Stimulated activated CD4-positive, alpha-beta T cell treated with anti-CD3 and anti-CD28 coated beads, Interleukin-1b, Interleukin-23, amount 100 ng/mL, for 24 hours (primary cell): ENCODE measurements at places on chromosomes 12 and 14.

DNA sequence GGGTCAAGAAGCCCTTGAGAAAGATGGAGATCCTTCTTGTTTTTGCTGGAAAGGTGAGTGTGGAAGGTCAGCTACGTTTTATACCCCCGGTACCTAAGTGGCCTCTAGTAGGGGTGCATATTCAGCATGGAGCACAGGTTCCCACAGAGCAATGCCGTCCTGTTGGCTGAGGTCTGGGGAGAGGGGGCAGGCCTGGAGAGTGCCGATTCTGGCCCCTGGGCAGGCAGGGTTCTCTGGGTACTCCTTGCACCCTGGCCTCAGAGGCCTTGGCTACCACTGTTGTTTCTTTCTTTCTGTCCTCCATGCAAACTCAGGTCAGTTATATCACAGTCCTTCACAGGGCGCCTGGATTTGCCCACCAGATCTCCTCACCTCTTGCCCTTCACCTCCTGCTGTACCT, 8.5 kb downstream of the RBP5 start:
- no peak for DNase-seq

- DNase-seq = no peak
Observed at GRCh38 chr12:38154096-38155019, 162.2 kb upstream of the ALG10B start.

GRCh38 chr12:109421355-109422087, 55.6 kb downstream of the KCTD10 start:
- no peak for DNase-seq

- no peak for DNase-seq
Observed at GRCh38 chr12:40668099-40668529, 24.1 kb upstream of the CNTN1 start.

GRCh38 chr12:951176-951575, 1.7 kb upstream of the RAD52 start:
- DNase-seq = no peak

GRCh38 chr12:5375547-5376295, 56.2 kb upstream of the NTF3 start:
- DNase-seq = no peak

DNA sequence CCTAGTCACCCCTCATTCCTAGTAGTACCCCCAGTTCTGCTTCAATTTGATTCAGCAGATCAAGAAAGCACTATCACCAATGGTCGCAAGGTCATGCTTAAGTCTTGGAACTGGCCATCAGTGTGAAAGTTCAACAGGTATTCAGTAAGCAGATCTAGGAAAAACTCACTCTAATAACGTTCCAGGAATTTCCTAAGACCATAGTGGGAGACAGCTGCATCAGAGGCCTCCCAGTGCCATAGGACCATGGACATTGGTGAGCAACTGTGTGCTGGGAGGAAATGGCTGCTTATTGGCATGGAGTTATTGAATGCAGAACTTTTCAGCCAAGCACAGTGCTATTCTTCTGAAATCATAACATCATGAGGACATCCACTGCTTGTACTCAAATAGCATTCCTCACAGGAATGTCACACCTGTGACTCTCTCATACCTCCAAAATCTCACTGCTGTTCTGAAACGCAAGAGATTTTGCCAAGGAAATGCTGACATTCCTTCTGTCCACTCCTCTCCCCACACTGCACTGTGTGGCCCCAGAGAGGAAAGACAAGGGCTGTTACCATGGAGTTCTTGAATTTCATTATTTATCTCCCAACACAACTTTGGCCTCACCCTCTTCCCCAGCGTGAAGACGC, 30.9 kb upstream of the MDM2 start:
- DNase-seq = no peak

GRCh38 chr14:81401420-81402122, 1.4 kb upstream of the STON2 start:
- no peak for DNase-seq

- DNase-seq = no peak
Observed at GRCh38 chr14:92923744-92924103, 774 bp downstream of the CHGA start.

- no peak for DNase-seq
Observed at GRCh38 chr14:20412411-20412810, 890 bp downstream of the TEP1 start.

- DNase-seq = no peak
Observed at GRCh38 chr14:99700379-99700778, 16.3 kb downstream of the CYP46A1 start.

DNA sequence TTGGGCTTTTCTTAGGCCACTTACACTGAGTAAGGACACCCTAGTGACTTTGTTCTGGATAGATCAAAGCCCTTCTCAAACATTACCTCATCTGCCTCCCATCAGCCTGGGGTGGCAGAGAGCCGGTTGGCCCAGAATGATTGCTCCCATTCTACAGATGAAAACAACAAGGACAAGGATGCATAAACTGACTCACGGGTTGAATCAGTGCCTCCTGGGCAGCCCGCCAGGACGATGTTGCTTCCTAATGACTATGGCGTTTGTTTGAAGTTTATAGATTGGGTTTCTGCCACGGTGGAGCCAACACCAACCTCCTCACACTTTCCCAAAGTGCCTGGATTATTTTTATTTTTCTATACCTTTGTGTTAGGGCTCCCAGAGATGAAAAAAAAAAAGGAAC, 3.6 kb upstream of the VRK1 start:
- no peak for DNase-seq

- no peak for DNase-seq
Observed at GRCh38 chr14:26338231-26338630, 259.6 kb downstream of the NOVA1 start.

DNA sequence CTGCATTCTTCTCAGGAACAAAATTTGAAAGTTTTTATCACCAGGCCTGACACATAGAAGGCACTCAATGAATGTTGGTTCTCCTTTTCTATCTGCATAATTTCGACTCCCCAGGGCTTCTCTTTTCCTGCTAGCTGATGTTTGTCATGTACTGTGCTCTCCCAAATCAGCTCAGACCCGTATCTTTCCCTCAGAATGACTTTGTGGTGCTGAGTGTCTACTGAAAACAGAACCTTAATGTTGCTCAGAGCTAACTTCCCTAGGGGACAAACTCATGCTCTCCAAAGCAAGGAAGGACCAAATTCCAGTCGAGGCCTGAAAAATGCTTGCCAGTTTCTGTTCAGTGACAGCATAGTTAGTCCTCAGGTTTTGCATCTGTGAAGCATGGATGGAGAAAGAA, 1.9 kb downstream of the ARHGDIB start:
- DNase-seq = no peak

- DNase-seq = no peak
Observed at GRCh38 chr12:111215881-111216280, 153.0 kb downstream of the PHETA1 start.

- DNase-seq = no peak
Observed at GRCh38 chr12:1688086-1688710, 2.7 kb upstream of the ADIPOR2 start.

DNA sequence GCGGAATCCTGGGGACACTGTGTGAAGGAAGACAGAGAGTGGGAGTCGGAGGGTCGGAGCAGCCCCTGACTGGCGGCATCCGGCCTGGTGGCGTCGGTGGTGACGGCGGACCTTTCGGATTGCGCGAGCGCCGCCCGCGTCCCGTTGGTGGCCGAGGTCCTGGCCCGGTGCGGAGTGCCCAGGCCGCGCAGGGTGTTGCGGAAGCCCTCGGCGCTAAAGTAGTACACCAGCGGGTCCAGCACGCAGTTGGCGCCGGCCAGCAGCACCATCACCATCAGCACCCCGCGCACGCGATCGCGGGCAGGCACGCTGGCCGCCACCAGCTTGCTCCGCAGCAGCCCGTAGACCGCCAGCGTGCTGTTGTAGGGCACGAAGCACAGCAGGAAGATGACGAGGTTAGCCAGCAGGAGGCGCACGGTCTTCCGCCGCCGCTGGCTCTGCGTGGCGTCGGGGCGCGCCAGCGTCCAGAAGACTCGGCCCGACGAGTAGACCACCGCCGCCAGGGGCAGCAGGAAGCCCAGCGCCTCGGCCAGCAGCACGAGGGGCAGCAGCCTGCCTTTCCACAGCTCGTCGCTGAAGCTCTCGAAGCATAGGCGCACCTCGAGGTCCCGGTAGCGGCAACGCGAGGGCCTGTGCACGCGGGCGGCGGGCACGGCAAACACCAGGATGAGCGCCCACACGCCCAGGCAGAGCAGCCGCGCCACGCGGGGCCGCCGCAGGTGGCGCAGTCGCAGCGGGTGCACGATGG, 13.1 kb upstream of the CHD4 start:
- no peak for DNase-seq

DNA sequence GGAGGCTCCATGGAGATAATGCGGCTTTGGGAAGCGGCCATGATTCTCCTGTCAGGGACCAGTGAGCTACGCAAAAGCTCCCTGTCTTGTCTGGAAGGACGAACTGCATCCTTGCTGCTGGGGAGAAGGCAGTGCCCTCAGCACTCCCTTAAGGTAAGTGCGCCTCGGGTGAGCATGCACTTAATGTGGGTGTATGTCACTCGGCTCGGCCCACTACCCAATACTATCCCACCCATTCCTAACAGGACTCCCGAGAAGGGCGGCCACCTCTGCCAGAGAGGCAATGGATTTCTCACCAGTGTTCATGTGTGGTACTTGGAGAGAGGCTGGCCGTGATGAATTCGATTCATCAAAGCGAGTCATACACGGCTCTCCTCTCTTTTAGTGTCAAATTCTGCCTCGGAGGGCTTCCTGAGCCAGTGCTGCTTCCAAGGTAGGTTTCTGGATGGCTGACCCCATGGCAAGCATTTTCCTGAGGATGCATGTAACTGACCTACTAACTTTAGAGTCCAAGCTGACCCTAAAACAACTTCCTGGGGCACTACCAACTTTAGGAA, 151.7 kb upstream of the RTL1 start:
- DNase-seq = no peak

GRCh38 chr14:91754185-91754584, 22.3 kb upstream of the CATSPERB start:
- no peak for DNase-seq

- DNase-seq = no peak
Observed at GRCh38 chr14:61225344-61225743, 55.8 kb downstream of the TMEM30B start.
